ENCODE measurements at places on chromosomes 12 and 14.
A peak's percentile ranks its signal among the peaks of the same experiment; 100 is the strongest.

DNA sequence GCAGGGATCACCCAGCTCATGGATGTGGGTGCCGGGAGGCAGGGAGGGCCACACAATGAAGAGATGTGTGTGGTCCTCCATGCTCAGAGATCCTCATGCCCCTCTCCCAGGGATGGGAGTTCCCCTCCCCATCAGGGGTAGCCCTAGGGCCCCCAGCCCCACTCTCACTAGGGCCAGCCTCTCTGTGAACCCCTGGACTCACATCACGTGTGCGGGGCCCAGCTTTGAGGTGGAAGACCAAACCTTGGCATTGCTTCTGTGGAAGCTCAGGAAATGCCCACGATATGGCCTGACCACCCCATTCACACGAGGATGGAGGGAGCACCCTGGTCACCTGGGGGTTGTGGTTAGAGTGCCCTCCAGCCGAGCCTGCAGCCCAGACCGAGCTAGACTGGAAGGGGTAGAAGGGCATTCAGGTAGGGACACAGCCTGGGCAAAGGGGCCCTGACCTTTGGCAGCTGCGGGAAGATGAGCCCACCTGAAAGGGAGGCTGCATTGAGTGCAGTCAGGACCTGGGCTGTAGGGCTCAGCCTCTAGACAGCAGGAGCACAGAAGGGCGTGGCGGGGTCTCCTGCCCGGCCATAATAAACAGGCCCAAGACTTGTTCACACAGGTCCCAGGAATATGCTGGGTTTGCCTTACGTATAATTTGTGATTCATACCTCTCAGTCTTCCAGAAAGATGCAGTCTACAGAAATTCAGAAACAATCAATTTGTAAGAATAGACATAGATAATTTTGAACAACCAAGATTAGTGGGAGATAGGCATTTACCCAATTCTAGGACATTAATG, 34.8 kb upstream of the RCOR1 start:
- no peak for DNase-seq

GRCh38 chr14:54591461-54591860, 24.5 kb downstream of the SAMD4A start:
- no peak for DNase-seq

GRCh38 chr12:73547421-73547820, 990.2 kb upstream of the ATXN7L3B start:
- no peak for DNase-seq

GRCh38 chr12:85834378-85834777, 1.8 kb downstream of the RASSF9 start:
- no peak for DNase-seq

DNA sequence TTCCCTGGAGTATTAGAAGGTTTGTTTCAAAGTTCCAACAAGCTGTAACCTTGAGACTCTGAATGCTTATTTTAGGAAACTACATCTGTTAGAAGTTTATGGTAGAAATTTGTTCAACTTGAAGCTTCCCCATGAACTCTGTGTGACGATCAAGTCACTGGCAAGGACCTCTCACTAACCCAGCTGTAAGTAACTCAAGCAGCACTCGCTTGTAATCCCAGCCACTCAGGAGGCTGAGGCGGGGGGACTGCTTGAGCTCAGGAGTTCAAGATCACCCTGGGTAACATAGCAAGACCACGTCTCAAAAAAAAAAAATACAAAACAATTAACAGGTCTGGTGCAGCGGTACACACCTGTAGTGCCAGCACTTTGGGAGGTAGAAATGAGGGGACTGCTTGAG, 25.6 kb downstream of the TESC start:
- DNase-seq = no peak

GRCh38 chr12:72535212-72535990, 263.2 kb downstream of the TRHDE start:
- DNase-seq = no peak

DNA sequence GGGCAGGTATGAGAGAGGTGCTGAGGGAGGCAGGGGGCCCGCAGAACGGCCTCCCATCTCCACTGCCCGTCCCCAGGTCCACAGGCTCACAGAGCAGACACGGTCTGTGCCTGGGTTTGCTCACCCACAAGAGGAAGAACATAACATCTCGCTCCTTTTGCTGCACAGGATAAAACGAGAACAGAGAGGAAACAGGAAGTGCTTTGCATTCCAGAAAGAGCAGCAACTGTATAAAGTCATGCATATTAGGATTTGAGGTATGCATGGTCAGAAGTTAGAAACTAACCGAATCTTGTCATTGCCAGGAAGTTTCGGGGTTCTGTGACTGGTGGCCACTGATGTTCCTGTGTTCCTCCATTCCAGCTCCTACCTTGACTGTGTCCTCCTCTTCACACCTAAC, 25.0 kb downstream of the NTF3 start:
- DNase-seq = no peak

- no peak for DNase-seq
Observed at GRCh38 chr12:81718616-81719015, 40.5 kb downstream of the PPFIA2 start.

DNA sequence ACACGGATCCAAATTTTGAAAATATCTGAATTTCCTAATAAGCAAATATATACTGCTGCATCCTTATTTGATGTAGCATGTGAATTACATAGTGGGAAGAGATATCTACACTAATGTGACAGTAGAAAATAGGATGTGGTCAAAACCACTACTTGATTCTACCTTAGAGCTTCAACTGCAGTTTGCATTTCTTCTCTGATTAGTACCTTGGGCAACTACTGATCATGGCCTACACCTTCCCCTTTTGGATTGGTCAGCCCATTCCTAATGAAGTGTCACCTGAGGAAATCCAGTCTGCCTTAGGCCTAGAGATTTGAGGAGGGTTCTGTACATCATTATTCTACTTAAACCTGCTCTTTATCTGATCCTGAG, 10.7 kb downstream of the LLPH start:
- no peak for DNase-seq

- no peak for DNase-seq
Observed at GRCh38 chr12:111022386-111022785, 102.0 kb upstream of the MYL2 start.

DNA sequence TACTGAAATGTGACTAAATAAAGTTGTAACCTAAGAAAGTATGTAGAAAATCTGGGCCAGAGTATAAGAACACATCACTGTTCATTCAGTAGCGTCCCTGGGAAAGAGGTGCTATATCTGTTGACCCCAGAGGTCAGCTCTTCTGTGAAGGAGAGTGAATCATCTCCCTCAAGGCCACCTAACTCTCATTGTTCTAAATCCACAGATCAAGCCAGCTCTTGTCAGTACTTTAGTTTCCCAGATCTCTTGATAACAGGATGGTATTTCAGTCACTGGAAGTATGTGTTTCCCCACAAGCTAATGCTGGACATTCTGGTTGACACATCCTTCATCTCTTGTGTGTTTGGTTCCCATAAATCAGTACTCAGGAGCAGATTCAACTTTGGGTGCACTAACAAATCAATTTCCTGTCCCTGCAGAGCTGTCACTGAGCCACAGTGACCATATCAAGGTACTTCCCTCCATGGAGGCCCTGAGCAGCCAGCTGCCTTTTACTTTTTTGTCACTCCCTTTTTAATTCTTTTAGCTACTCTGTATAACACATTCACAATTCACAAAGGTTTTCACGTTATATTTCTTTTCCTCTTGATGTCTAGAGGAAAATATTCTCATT, 7.8 kb downstream of the KRT1 start:
- no peak for DNase-seq

GRCh38 chr14:105711044-105711620, 184.7 kb downstream of the TMEM121 start:
- DNase-seq = no peak

DNA sequence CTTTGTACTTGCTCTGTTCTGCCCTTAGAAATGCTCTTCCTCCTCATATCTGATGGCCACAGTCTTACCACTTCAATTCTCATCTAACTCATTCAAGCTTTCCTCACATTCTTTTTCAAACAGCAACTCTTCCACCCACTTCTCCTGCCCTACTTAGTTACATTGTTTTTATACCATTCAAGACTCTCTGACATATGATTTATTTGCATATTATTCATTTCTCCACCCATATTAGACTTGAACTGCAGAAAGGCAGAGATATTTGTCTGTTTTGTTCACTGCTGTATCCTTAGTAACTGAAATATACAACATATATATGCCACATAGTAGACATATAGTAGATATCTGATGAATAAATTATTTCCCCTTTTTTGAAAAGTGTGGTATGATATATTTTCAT, 95.5 kb upstream of the DCN start:
- DNase-seq = no peak

- DNase-seq = no peak
Observed at GRCh38 chr14:49992448-49992847, 99.6 kb downstream of the ARF6 start.

- no peak for DNase-seq
Observed at GRCh38 chr14:23492618-23493272, 23.2 kb downstream of the NGDN start.

DNA sequence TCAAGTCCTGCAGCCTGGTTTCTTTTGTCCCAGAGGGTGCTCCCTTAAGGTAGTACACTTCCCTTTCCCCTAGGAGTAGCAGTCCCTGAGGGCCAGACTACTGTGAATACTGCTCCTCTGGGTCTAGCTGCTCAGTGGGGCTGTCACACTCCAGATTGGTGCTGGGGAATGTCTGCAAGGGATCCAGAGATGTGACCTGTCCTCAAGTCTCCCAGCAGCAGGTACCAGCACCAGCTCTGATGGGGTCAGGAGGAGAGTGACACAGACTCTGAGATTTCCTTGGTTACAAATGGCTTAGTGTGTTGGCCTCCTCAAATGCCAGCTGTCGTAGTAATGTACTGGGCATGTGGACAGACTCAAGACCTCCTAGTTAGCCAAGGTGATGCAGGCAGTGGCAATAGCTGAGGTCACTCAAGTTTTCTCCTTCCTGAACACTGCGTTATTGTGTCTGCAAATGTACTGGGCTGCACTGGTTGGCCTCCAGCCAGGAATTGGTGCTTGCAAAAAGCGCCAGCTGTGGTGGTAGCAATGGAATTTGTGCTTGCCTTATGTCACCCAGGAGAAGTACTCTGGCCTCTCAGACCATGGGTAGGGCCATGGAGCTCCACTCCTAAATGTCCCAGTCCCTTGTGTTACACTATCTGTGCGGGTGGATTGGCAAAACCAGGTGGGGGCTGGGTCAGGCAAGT, 36.4 kb upstream of the AEBP2 start:
- DNase-seq = no peak

DNA sequence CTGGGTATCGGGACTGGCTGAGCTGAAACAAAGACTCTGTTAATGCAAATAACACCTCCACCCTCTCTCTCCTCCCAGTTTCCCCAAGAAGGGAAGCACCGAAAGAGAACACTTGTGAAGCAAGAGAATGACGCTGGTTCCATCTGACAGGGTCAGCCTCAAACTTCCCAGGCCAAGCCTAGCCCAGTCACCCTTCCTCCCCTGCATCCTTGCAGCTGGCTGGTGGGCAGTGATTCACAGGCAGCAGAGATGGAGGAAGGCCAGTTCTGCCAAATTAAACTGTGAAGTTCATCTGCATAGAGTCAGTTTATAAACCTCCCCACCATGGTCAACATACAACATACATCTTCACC, 2.8 kb downstream of the LRRC74A start:
- DNase-seq = no peak

DNA sequence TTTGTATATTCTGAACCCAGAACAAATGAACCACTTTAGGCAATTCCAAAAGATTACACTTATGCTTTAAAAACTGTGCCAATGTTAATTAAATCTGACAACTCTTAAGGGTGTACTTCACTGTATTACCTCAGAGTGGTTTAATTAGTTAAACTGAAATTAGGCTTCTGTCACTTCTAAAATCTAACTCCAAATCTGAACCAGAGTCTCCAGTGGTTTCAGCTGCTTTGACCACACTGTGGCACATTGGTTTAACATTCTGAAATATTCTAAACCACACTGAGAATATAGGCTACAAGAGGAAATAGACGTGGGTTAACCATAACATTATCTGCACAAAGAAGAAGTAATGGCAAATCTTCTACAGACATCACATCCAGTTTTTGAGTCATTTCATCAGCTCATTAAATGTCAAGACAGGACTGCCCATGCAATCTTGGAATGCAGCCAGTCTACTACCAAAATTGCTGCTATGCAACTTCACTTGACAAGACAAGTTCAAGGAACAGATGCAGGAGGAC, 94.8 kb downstream of the LRP6 start:
- DNase-seq = no peak

GRCh38 chr12:59304077-59304721, 291.6 kb upstream of the SLC16A7 start:
- DNase-seq = no peak

DNA sequence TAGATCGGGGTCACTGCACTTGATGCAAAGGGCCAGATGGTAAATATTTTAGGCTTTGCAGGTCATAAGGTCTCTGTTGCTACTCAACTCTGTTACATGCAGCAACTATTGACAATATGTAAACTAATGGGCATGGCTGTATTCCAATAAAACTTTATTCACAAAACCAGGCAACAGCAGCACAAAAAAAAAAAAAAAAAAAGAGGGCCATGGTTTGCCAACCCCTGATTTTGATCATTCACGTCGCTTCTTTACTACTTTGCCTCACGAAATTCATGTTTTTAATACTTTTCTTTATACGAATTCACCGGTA, 152.9 kb downstream of the RBM19 start:
- DNase-seq = no peak

GRCh38 chr12:37666069-37666781, 650.3 kb upstream of the ALG10B start:
- no peak for DNase-seq

- DNase-seq = no peak
Observed at GRCh38 chr12:130438711-130439110, 101.0 kb downstream of the PIWIL1 start.

- DNase-seq = peak; percentile 87
Observed at GRCh38 chr12:8914716-8915526, 612 bp downstream of the PHC1 start.

DNA sequence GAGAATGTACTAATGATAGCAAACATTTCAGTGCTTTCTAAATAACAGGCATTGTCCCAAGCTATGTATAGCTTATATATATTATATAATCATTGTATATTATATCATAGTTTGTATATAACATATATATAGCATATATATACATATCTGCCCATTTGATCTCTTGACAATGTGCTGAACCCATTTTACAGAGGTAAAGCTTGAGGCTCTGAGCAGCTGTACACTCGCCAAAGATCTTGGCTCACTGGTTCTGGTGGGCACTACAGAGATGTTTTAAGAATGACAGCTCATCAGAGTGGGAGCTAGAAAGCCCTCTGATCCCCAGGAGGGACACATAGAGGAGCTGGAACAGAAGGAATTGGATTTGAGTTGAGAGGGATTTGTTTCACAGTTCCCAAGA, 68.2 kb upstream of the ACTN1 start:
- DNase-seq = no peak

GRCh38 chr12:98595243-98595988, 1.9 kb downstream of the SLC25A3 start:
- no peak for DNase-seq

DNA sequence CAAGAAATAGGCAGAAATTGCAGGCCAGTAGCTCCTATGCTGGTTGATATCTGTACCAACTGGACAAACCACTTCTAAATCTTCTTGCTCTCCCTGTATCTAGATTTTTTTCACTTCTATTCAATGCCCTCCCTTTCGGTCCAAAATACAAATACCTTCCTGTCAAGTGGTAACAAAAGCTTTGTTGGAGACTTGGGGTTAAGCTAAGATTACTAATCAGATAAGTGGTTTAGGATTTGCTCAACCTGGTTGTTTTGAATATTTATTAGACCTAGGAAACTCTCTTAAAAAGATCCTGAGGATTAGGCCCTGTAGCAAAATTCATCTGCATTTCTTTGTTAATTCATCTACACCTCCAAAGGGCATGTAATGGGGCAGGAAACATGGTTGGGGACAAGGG, 410.1 kb downstream of the NAV3 start:
- DNase-seq = no peak

- DNase-seq = peak; percentile 73
Observed at GRCh38 chr12:123264642-123265041, 7.0 kb downstream of the CDK2AP1 start.

- DNase-seq = no peak
Observed at GRCh38 chr12:85784096-85784720, 52.0 kb downstream of the RASSF9 start.

Data from ecto neural progenitor cell (in vitro differentiated cells).